ENCODE measurements at places on chromosomes 4 and X.

DNA sequence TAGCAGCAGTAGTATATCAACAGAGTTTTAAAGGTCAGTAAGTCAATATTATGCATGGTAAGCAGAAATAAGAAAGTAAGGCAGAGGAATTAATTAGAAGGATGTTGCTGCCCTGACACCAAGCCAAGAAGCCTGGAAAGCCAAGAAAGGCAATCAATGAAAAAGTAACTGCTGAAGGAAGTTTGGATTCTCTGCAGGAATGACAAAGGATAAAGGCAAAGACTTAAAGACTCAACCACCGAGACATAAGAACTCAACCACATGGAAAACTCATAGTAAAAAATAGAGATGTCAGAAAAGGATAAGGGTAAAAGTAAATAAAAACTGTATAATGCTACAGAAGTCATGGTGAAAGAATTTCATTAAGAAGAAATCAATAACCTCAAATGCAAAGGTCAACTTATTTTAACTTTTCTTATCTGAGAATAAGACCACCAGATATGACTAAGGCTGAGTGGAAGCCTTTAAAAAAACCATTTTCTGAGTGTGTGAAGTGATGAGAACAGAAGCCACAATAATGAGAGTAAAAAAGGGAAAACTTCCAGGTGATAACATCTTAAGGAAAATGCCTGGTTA, 55.2 kb downstream of the NEK1 start:
- DNase-seq, result no peak

DNA sequence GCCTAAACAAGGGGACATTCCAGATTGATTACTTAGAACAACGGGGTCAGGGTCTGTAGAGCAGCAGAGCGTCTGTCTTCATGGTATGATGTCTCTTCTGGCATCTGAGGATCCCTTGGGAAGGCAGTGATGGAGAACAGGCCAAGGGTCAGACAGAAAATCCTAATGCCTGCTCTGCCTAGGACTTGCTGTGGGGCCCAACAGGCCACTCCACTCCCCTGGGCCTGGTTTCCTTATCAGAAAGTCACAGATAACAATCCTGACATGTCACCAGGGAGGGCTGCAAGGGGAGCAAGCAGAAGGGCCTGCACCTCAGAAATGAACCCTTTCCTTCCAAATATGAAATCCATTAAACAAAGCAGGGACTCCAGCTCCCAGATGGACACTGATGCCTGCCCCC, 21.4 kb upstream of the ARHGAP6 start:
- DNase-seq, result no peak

DNA sequence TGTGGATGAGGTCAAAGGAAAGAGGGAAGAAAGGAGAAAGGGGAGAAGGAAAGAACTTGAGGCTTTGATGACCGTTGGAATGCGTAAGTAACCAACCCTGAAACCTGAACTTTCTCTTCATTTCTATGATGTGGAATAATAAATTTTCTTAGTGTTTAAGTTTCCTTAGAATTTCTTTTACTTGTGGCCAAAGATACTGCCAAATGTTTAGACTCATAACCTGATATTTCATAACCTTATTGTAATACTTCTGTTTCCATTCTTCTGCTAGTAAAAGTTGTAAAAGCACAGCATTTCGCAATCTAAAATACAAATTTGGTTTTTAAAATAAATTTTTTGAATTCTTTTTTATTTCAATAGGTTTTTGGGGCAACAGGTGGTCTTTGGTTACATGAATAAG, 258.5 kb upstream of the GIMD1 start:
- DNase-seq, result no peak

GRCh38 chrX:118675326-118675965, 52.0 kb upstream of the IL13RA1 start:
- DNase-seq, result no peak

GRCh38 chr4:64539234-64539849, 130.1 kb upstream of the TECRL start:
- no peak for DNase-seq

DNA sequence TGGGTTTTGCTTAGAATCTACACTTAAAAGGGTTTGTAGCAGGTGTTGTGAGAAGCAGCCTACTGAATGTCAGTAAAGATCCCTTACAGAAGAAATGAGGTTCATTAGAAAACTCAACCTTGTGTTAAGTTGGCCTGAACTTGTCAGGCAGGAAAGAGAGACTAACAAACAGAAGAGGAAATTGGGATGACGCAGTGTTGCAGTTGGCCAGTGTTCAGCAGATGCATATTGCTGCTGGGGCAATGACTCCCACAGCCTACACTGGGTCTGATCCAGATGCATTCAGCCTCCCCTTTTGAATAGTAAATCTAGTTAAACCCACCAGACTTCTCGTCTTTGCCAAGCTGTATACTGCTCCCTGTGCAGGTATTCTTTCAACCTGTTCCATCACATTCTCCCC, 409.4 kb downstream of the UBE2NL start:
- DNase-seq, result no peak

GRCh38 chrX:149372866-149373265, 132.2 kb downstream of the IDS start:
- DNase-seq, result no peak

DNA sequence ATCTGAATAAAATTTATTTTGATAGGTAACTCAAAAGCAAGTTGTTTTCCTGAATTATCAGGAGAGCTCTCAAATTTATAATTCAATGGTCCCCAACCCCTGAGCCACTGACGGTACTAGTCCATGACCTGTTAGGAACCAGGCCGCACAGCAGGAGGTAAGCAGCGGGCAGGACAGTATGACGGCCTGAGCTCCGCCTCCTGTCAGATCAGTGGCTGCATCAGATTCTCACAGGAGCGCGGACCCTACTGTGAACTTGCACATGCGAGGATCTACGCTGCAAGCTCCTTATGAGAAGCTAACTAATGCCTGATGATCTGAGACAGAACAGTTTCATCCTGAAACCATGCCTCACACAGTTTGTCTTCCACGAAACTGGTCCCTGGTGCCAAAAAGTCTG, 37.9 kb upstream of the SEC24B start:
- DNase-seq, result no peak

GRCh38 chrX:37871626-37872302, 24.4 kb upstream of the DYNLT3 start:
- DNase-seq, result no peak

DNA sequence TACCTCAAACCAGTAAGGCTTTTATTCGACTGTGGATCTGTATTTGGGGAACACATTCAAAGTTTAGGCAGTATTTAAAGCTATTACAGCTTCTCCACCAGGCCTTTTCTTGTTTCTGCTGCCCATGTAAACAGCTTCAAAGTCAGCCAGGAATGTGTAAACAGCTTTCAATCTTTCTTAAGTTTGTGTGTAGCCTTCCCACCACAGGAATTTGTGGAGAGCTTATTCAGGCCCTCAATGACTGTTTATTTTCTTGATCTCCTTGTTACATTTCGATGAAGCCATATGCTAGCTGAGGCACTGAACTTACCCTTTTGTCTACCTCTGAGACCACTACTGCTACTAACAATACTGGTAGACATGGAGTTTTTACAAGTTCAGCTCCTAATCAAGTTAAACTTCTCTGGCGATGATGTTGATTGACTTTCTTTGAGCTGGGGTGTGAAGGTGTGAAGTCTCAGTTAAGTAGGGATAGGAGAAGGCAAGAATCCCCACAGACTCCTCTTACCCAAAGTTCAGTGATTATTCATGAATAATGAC, 72.6 kb downstream of the NWD2 start:
- DNase-seq, result no peak

GRCh38 chr4:102608190-102608589, 107.0 kb downstream of the NFKB1 start:
- DNase-seq, result no peak

- DNase-seq, result no peak
These were observed 615.1 kb downstream of the ANKRD50 start for GRCh38 chr4:124097447-124097846.

DNA sequence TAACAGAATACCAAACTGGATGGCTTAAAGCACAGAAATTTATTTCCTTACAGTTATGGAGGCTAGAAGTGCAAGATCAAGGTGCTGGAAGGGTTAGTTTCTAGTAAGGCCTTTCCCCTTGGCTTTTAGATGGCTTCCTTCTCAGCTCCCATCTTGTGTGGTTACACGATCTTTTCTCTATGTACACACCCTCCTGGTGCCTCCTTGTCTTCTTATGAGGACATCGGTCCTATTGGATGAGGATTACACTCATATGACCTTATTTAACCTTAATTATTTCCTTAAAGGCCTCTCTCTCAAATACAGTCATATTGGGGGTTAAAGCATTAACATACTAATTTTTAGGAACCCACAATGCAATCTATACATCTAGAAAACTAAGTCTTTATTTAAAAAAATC, 787.9 kb upstream of the GALNTL6 start:
- DNase-seq, result no peak

- DNase-seq, result no peak
These were observed 92.0 kb upstream of the EMCN start for GRCh38 chr4:100609810-100610209.

DNA sequence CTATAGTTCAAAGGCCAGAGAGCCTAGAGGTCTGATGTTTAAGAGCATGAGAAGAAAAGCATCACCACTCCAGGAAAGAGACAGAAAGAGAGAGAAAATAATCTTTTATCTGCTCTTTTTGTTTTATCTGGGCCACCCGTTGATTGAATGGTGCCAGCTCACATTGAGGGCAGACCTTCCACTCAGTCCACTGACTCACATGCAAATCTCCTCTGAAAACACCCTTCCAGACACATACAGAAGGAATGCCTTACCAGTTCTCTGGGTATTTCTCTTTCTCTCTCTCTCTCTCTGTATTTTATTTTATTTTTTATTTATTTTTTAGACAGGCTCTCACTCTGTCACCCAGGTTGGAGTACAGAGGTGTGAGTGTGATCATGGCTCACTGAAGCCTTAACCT, 252.5 kb downstream of the DTHD1 start:
- no peak for DNase-seq

DNA sequence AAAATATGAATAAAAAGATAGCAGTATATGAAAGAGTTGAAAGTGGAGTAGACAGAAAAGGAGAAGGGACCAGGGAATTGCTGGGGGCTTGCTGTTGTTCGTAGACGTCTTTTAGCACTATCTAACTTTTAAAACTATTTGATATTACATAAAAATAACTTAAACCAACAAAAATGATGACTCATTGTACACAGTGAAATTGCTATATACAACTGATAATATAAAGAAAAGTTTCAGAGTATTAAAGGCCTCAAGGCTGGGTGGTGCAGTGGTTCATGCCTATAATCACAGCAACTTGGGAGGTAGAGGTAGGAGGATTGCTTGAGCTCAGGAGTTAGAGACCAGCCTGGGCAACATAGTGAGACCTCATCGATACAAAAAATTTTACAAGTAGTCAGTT, 5.2 kb downstream of the TRPC3 start:
- no peak for DNase-seq

DNA sequence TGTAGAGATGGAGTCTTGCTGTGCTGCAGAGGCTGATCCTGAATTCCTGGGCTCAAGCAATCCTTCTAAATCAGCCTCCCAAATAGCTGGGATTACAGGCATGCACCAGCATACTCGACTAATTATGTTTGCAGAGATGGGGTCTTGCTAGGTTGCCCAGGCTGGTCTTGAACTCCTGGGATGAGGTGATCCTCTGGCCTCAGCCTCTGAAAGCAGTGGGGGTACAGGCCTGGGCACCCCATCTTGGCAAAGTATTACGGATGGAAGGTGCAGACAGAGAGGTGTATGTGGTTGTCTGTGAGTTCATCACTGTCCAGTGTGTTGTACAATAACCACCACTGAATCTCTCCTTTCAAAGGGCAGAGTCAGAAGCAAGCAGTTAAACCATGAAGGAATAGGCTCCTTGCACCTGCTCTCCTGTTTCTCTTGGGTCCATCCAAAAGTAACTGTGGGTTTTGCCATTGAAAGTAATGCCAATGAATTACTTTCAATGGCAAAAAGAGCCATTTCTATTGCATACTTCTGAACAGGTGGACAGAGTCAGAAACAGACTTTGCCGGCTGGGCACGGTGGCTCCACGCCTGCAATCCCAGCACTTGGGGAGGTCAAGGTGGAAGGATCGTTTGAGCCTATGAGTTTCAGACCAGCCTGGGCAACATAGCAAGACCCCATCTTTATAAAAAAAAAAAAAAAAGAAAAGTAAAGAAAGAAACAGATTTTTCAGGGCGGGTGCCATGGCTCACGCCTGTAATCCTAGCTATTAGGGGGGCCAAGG, 7.0 kb upstream of the AKAP17A start:
- DNase-seq, result no peak

- no peak for DNase-seq
These were observed 68.6 kb downstream of the RGS12 start for GRCh38 chr4:3361406-3361805.

- no peak for DNase-seq
These were observed 125.5 kb downstream of the OPHN1 start for GRCh38 chrX:68307769-68308168.

DNA sequence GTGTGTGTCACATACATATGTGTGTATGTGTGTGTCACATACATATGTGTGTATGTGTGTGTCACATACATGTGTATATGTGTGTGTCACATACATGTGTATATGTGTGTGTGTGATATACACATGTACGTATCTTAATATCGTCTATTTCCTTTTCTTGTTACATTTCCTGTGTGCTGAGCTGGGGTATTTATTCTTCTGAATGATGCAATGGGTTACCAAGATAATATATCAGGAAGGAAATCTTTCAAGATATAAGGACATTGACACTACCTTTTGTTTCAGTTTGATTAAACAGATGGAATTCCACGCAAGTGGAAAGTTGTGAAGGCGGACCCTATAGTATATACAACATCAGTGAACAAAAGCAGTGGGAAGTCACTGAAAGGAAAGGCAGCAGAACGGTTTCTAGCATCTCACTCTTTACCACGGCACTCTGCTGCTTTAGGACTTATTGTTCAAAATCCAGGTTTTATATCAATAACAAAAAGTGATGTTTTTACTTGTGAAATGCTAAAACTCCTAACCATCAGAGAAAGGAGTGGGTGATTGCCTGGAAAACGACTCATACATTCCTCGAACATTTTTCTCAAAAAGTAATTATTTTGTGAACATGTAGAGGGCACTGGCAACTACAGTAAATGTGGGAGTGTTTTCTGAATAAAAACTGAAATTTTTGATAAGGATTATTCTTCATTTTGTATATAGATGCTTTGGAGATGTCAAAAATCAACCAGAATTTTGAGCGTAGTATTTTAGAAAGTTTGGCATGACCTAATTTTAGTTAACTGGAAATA, 43.1 kb upstream of the IL21 start:
- no peak for DNase-seq

DNA sequence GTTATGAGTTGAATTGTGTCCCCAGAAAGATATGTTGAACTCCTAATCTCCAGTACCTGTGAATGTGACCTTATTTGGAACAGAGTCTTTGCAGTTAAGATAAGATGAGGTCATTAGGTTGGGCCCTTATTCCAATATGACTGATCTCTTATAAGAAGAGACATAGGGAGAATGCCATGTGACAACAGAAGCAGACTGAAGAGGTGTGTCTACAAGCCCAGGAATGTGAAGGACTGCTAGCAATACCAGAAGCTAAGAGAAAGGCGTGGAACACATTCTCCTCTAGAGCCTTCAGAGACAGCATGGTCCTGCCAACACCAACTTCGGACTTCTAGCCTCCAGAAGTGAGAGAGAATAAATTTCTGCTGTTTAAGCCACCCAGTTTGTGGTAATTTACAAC, 22.5 kb upstream of the USP27X start:
- DNase-seq, result no peak

All from activated T-helper 9 cell treated with anti-CD3 and anti-CD28 coated beads, Interleukin-2, amount 50 U/mL, for 16 hours (primary cell).